NAMALWA (cell line): ENCODE measurements at places on chromosomes 2 and 18.

GRCh38 chr2:46979571-46979979 lies 64.0 kb upstream of the MCFD2 start:
- no peak for DNase-seq

- DNase-seq = no peak
These were observed 38.9 kb downstream of the PIEZO2 start for GRCh38 chr18:11110509-11110908.

GRCh38 chr2:86254576-86255538 lies 55.6 kb downstream of the MRPL35 start:
- DNase-seq = no peak

- DNase-seq = no peak
These were observed 46.1 kb upstream of the DAPL1 start for GRCh38 chr2:158748926-158749590.

DNA sequence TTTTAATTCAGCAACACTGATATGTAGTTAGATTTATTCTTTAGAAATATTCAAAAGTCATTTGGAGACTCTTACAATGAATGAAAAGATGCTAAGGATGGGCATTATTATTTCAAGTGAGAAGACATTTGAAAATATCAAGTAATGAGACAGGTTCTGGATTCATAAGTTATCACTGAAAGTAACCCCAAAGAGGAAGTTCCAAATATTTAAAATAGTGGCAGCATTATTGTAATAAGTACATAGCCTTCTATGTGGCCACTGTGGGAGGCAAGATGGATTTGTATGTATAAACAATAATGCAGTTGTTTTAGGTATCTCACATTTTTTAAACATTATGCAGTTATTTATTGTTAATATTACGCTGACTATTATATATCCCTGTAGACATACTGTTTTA lies 29.7 kb downstream of the ZC3H6 start:
- no peak for DNase-seq

DNA sequence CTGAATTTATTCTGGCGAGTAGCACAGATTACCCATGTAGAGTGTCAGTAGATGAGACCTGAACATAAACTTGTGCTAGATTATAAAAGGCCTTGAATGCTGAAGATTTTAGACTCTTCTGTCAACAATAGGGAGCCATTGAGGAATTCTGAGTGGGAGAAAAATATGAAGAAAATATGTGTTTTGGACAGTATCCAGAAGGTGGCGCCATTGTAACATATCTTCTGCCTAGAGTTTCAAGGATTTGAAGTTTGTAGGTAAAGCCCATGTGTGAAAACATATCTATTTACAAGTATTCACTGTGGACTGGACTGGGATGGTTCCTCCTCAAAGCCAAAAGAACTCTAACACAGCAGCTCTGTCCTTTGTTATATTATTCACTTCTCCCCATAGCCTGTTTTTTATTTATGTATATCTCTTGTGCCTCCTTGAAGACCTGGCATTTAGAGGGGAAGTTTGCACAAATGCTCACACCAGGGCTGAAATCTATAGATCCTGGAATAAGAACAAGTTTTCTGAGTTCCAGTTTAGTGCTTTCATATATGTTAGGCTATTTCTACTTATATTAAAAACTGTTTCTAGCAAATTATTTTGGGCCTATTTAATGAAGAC lies 124.9 kb downstream of the RDH14 start:
- DNase-seq = peak; percentile 61

GRCh38 chr2:241272303-241273209 lies 42.9 kb downstream of the HDLBP start:
- DNase-seq = no peak

DNA sequence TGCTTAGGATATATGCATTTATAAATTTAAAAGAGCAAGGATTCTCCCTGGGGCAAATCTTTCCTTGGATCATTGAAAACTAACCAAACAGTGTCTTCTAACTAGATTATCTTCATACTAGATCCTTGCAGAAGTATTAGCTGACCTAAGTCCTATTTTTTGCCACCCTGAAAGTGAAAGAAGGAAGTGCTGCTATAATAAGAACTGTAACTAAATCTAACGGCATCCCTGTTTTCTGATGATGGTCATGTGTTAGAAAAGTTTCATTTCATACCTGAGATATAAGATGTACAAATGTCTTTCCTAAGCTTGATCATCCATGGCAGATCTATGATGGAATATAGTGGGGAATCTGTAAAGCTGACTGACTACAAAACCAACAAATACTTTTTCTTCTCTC lies 102.7 kb downstream of the MAP2 start:
- DNase-seq = peak; percentile 59

- no peak for DNase-seq
These were observed 100.5 kb downstream of the CDC42EP3 start for GRCh38 chr2:37570773-37571586.

DNA sequence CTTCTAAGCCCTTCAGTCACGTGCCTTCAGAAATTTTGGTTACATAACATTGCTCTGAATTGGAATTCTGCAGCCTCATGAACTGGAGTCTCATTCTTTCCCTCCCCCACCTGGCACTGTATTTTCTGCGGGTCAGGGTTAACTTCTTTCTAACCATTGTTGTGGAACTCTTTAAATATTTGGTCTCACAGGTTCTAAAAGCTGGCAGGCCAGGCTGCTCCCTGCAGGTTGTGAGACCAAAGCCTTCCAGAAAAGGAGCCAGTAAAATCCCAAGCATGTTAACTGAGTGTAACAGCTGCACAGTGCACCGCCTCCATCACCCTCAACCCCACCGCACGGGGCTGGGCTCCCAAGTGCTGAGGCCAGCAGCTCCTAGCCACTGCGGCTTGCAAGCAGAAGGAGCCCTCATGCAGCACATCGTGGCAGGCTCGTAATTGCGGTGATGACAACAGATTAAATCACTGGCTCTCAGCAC lies 174.1 kb upstream of the ALPP start:
- DNase-seq = no peak

DNA sequence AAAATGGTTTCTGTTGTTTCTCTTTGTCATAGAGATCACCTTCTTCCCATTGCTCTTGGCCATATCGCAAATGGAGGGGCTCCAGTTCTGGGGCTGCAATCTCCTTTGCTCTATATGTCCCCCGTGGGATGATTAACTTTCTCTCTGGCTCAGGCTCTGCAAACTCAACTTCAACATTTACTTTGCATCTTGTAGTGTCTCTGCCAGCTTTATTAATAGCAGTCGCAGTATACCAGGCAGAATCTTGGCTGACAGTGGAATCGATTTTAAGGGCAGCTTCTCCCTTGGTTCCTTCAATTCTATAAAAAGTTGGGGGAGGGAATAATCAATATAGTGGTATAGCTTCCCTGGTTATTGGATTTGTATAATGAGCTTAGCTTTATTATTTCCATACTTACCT lies 30.5 kb downstream of the TTN start:
- DNase-seq = no peak

DNA sequence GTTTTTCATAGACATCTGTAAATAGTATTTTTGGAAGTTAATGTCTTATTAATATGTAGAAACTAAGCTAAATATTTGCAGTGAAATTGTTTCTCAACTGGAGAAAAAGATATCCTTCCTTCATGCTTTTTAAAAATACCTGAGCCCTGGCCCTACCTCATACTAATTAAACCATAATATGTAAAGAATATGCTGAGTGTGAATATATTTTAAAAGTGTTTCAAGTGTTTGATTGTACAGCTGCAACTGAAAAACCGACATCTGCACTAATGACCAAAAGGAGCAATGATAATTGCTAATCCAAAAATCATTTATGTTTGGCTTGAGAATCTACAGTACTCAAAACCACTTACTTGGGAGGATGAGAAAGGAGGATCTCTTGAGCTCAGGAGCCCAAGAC lies 156.7 kb downstream of the MBD5 start:
- DNase-seq = no peak

GRCh38 chr2:129913695-129914495 lies 65.6 kb upstream of the RAB6C start:
- no peak for DNase-seq

GRCh38 chr2:69509011-69509749 lies 71.9 kb upstream of the NFU1 start:
- peak; percentile 54 for DNase-seq

GRCh38 chr2:208311954-208312353 lies 45.9 kb downstream of the PIKFYVE start:
- DNase-seq = no peak

DNA sequence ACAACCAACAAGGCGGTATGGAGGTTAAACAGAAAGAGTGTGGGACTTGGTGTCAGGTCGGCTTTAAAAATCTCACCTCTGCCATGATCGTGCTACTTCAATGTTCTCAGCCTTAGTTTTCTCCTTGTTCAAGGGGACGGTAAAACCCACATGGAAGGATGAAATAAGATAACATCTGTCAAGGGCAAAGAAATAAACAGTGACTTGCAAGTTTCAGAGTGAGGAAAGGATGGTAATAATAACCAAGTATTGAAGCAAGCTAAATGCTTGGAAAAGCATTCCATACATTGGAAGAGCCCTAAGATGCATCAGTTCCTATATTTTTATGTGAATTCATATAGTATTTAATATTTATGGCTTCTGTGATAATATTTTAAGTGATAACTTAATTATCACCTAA lies 29.8 kb upstream of the LMAN1 start:
- DNase-seq = no peak

DNA sequence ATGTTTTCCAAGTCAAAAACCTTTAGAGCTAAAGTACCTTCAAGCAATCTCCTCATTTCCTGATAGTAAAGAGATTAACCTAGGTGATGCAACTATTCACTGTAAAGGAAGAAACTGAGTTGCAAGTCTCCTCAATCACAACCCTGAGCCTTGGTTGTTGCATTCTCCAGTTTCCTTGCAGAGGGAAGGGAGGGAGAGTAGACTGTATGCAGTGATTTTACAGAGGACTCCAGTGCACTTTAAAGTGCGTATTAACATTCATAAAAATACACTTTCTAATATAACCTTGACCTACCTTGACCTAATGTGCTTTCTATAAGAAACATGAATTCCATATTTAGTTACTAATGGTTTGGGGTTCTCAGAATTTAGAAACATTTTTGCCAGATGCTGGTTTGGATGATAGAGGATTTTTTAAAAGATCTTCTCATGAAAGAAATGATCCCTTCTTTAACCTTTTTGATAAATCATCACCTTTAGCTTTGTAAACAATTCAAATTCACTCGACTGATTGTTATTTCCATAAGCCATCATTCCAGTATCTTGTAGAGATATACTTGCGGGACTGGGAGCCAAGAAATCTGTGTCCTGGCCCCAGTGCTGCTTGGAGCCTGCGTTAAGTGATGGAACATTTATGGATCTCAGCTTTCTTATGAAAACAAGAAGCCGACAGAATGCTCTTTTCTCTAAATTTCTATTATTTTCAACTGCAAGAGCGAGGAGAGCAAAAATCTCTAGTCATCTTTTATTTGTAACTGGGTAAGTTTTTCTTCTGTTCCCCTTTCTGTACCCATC lies 228.3 kb downstream of the ZNF521 start:
- DNase-seq = no peak

DNA sequence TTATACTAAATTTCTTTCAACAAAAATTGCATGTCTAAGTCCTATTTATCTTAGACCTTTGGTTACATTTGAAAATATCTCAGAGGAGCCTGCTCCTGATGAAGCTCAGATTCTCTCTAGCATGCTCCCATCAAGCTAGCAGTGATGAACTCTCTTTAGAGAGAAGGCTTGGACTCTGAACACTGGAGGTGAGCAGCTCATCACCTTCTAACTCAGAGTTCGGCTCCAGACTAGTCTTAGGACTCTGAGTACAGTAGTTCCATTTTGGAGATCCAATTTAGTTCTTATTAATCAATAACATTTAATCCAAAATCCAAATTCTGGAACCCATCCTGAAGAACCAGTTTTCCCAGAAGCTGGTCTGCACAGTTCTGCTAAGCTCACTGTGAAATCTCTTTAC lies 107.8 kb downstream of the CACNB4 start:
- no peak for DNase-seq

DNA sequence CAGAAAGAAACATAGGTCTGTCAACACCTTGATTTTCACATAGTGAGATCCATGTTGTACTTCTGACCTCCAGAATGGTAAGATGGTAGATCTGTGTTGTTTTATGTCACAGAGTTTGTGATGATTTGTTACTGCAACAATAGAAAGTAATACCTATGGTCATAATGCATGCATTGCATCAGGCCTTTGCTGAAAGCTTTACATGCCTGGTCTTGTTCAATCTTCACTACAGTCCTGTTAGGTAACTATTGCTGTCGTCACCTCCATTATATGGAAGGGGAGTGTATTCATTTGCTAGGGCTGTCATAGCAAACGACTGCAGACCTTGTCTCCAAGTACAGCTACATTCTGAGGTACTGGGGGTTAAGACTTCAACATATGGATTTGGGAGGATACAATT lies 243.5 kb downstream of the ANAPC1 start:
- DNase-seq = no peak

- DNase-seq = no peak
These were observed 25.2 kb downstream of the FECH start for GRCh38 chr18:57561261-57561660.

- no peak for DNase-seq
These were observed 35.9 kb upstream of the POMC start for GRCh38 chr2:25204190-25204838.

DNA sequence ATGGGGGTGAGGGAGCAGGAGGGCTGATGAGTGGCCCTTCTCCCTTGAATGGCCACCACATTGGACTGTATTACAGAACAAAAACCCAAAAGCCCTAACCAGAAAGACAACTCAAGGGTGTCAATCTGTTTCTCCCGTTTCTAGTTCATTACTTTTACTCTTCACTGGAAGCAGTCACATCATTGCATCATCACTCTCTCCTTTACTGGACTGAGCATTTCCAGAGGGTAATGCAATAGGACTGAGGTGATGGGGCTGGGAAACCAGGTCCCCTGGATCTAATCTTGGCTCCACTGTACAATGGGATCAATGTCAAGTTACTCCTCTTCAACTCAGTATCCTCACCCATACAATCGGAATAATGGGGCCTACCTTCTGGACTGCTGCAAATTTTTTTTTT lies 56.1 kb downstream of the BCL2 start:
- DNase-seq = no peak

DNA sequence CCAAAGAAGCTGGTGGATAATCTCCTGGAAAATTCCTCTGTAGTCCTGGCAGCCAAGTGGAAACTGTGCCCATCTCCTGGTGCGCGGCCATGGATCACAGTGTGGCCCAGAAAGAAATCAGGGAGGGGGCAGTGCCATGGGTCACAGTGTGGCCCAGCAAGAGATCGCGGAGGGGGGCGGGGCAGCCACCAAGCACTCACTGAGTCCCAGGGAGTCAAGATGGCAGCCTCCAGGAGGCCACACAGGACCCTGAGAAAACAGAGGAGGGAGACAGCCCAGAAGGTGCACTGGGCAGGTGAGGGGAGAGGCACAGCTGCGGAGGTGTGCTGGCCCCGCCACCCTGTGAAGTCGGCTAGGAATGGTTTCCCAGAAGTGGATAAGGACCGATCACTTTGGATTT lies 8.1 kb upstream of the ATP6V1B1 start:
- no peak for DNase-seq
